ENCODE measurements at places on chromosomes 1 and 21. TPM values are rescaled to one million over a fixed set of nuclear protein-coding genes. Genes with fewer than 3 reads are reported as not detected.

The ACKR1 gene
- total RNA-seq = 22.4 TPM

The PPM1J gene
- total RNA-seq = 1.6 TPM

The CRB1 gene
- total RNA-seq = 0.36 TPM

DNA sequence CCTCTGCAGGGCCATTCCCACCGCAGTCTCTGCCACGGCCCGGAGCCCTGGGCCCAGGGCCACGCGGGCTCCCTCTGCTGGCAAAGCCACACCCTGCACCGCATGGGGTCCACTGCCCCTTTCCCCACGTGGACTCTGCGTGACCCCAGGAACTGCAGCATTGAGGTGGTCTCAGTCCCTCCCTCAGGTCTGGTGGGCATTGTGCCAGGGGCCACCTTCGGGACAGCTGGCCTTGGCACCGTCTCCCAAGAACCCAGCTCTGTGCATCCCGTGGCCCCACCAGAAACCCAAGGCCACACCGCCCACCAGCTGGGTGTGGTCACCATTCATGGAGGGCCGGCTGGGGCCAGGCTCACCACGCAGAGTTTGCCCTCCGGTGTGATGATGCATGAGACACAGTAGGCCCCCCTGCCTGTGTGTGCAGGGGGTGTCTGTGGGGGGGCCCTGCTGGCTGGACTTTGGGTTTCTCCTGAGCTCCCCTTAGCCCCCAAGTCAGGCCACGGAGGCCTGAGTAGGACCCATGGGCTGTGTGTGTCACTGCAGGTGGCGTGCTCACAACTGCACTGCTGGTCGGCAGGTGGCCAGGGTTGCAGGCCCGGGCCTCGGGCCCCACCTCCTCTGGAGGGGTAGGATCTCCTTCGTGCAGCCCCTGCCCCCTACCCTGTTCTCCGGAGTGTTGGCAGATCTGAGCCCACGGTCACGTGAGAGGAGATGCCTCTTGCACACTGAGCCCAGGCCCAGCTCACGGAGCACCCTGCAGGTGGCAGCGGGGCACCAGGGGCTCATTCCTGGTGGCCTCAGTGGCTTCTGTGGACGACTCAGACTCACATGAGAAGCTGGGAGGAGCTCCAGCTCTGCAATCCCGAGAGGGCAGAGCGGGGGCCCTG, 5.8 kb downstream of the VWA1 start:
- no peak for DNase-seq
- peaks cover 42% of the 10 kb centered on the region for H3K4me1 ChIP-seq
- H3K4me3 ChIP-seq = no peak overlapping the region
- H3K36me3 ChIP-seq = no peaks in the 10 kb centered on the region
- no peaks in the 10 kb centered on the region for H3K27me3 ChIP-seq
- H3K27ac ChIP-seq = peak overlapping the region; percentile 39

DNA sequence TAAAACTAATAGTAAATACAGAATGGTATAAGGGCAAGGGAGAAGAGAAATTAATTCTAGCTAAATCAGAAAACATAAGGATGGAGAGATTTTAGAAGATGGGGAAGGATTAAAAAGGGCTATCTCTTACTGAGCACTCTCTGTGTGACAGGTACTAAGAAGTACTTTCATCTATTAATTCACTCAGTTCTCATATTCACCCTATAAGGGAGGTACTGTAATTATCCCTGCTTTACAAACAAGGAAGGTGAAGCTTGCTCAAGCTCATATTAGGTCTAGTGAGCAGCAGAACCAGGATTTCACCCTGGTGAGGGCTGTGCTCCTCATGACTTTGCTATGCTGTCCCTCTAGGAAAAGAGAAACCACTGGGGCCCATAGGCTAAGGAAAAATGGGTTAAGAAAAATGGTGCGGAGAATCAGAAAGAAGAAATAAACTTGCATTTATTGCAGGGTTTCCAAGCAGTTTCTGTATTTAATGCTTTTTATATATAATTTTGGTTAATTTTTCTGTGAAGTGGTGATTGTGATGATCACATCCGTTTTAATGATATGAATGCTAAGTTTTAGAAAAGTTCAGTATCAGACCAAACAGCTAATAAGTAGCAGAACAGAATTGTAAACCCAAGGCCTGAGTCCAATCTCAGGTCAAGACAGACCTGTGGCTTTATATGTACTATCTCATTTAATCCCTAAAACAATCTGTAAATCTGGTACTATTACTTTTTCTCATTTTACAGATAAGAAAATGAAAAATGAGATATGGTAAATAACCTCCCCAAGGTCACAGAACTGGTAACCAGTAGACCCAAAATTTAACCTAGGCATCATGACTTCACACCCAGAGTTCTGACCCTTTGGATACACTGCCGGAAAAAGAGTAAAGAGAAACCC, 1.7 kb downstream of the PCNX2 start:
- peaks cover 11% of the 10 kb centered on the region for H3K4me1 ChIP-seq
- H3K27ac ChIP-seq = no peak overlapping the region
- no peak overlapping the region for H3K4me3 ChIP-seq
- DNase-seq = no peak
- H3K27me3 ChIP-seq = peaks cover 28% of the 10 kb centered on the region

GRCh38 chr1:8541961-8542521, 224.1 kb downstream of the SLC45A1 start:
- no peak overlapping the region for H3K4me3 ChIP-seq
- no peaks in the 10 kb centered on the region for H3K36me3 ChIP-seq
- no peak for DNase-seq
- H3K27ac ChIP-seq = no peak overlapping the region
- no peaks in the 10 kb centered on the region for H3K27me3 ChIP-seq
- H3K4me1 ChIP-seq = peaks cover 24% of the 10 kb centered on the region

- no peaks in the 10 kb centered on the region for H3K4me1 ChIP-seq
- H3K4me3 ChIP-seq = no peak overlapping the region
- DNase-seq = no peak
- H3K27me3 ChIP-seq = no peaks in the 10 kb centered on the region
- no peak overlapping the region for H3K27ac ChIP-seq
- no peaks in the 10 kb centered on the region for H3K36me3 ChIP-seq
Observed at GRCh38 chr1:14648896-14649855, 50.7 kb downstream of the KAZN start.

DNA sequence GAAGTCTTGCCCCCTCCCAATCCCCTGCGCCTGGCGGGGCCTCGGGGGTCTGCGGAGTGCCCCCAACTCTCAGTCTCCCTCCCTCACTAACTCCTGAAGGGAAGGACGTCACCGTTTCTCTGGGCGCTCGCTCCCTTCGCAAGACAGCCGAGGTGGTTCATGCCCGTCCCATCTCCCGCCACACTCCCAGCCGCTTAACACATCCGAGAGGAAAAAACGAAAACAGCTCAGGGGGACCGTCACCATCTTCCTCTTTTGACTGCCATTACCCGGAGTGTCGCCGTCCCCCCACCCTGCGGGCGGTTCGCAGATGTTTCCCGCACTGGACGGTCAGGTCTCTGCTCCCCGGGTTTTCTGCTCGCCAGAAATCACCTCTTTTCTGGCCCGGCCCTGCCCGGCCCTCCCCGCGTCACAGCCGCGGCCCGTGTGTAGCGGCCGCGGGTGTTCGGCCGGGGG, 532 bp downstream of the ERO1B start:
- H3K4me1 ChIP-seq = peaks cover 7% of the 10 kb centered on the region
- peak overlapping the region; percentile 98 for H3K4me3 ChIP-seq
- H3K27me3 ChIP-seq = no peaks in the 10 kb centered on the region
- no peaks in the 10 kb centered on the region for H3K36me3 ChIP-seq
- peak; percentile 77 for DNase-seq

GRCh38 chr1:45926330-45926729, 122.9 kb downstream of the MAST2 start:
- H3K4me1 ChIP-seq = peaks cover 13% of the 10 kb centered on the region
- H3K27me3 ChIP-seq = no peaks in the 10 kb centered on the region
- H3K36me3 ChIP-seq = no peaks in the 10 kb centered on the region
- no peak overlapping the region for H3K4me3 ChIP-seq
- H3K27ac ChIP-seq = no peak overlapping the region
- no peak for DNase-seq

Measured in sigmoid colon (tissue), 7 donors.